Glutamatergic neuron (in vitro differentiated cells): ENCODE measurements at places on chromosomes 12 and 14. TPM values are rescaled to one million over a fixed set of nuclear protein-coding genes. Genes with fewer than 3 reads are reported as not detected.

DNA sequence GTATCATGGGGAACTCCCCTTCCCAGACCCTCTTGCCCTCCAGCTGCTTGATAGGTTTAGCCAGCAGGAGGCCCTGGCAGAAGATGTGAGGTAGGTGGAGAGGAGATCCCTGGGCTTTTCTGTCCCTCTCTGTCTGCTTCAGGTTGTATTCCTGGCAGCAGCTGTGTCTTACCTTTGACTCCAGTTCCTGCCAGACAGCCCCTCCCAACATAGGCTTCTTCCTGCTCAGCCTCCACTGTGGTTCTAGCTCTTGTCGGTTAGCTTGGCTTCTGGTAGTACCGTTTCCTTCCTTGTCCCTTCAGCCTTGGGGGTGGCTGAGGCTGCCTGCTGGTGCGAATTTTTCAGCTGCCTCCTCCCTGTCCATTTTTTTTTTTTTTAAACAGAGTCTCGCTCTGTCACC lies 215.7 kb upstream of the CRY1 start:
- no peaks in the 10 kb centered on the region for H3K36me3 ChIP-seq
- DNase-seq, result no peak
- no peak overlapping the region for H3K27ac ChIP-seq
- no peaks in the 10 kb centered on the region for H3K27me3 ChIP-seq

- H3K4me1 ChIP-seq, result peaks cover 2% of the 10 kb centered on the region
- H3K27me3 ChIP-seq, result no peaks in the 10 kb centered on the region
- H3K27ac ChIP-seq, result no peak overlapping the region
These were observed 169.2 kb downstream of the SLC41A2 start for GRCh38 chr12:104788840-104789271.

- DNase-seq, result no peak
- no peak overlapping the region for H3K4me3 ChIP-seq
- H3K27me3 ChIP-seq, result no peaks in the 10 kb centered on the region
- no peaks in the 10 kb centered on the region for H3K4me1 ChIP-seq
- peaks cover 5% of the 10 kb centered on the region for H3K36me3 ChIP-seq
These were observed 58.7 kb upstream of the CCND2 start for GRCh38 chr12:4214877-4215228.

GRCh38 chr12:26164118-26164517 lies 31.3 kb upstream of the SSPN start:
- no peak overlapping the region for H3K27ac ChIP-seq
- H3K4me3 ChIP-seq, result no peak overlapping the region
- no peak for DNase-seq
- peaks cover 11% of the 10 kb centered on the region for H3K4me1 ChIP-seq
- no peaks in the 10 kb centered on the region for H3K36me3 ChIP-seq
- H3K27me3 ChIP-seq, result no peaks in the 10 kb centered on the region

DNA sequence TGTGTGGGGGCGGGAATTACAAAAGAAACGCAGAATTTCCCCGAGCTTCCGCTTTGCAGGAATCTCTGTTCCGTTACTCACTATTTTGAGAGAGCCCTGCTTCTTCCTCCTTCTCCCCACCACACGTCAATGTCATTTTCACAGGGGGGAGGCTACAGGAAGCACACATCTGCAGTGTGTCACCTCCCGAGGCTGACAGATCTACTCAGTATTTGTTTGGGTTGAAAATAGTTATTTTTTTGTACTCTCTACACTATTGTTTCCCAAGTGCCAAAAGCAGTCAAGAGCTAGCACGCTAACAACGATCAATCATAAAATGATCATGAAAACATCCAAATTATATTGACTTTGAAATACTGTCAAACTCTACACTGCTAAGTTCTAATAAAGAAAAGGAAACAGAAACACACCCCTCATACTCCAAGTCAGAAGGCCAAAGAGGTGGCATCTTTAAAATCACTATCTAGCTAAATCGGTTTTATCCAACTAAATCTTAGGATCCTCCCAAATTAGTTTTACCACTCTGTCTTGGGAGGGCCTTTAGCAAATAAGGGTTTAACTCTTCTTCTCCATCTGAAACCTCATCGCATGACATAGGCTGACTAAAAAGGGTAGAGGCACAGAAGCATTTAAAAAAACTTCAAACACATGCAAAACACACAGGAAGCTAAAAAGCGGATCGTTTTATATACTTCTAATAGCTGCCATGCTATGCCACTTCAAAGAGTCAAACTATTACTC lies 51.8 kb downstream of the FOXN3 start:
- H3K36me3 ChIP-seq, result no peaks in the 10 kb centered on the region
- peaks cover 4% of the 10 kb centered on the region for H3K27me3 ChIP-seq
- no peak overlapping the region for H3K4me3 ChIP-seq
- DNase-seq, result no peak
- H3K27ac ChIP-seq, result no peak overlapping the region

- no peaks in the 10 kb centered on the region for H3K36me3 ChIP-seq
- DNase-seq, result no peak
- no peak overlapping the region for H3K27ac ChIP-seq
- H3K4me1 ChIP-seq, result peaks cover 14% of the 10 kb centered on the region
- H3K27me3 ChIP-seq, result peaks cover 6% of the 10 kb centered on the region
- no peak overlapping the region for H3K4me3 ChIP-seq
These were observed 36.6 kb upstream of the LTBP2 start for GRCh38 chr14:74648601-74649000.

GRCh38 chr12:101666052-101666728 lies 31.2 kb upstream of the CHPT1 start:
- no peaks in the 10 kb centered on the region for H3K27me3 ChIP-seq
- DNase-seq, result no peak
- H3K4me1 ChIP-seq, result no peaks in the 10 kb centered on the region
- H3K36me3 ChIP-seq, result no peaks in the 10 kb centered on the region

GRCh38 chr12:50353404-50353803 lies 43.0 kb downstream of the FAM186A start:
- no peaks in the 10 kb centered on the region for H3K36me3 ChIP-seq
- H3K27ac ChIP-seq, result no peak overlapping the region
- no peaks in the 10 kb centered on the region for H3K27me3 ChIP-seq
- no peaks in the 10 kb centered on the region for H3K4me1 ChIP-seq
- H3K4me3 ChIP-seq, result no peak overlapping the region
- no peak for DNase-seq

DNA sequence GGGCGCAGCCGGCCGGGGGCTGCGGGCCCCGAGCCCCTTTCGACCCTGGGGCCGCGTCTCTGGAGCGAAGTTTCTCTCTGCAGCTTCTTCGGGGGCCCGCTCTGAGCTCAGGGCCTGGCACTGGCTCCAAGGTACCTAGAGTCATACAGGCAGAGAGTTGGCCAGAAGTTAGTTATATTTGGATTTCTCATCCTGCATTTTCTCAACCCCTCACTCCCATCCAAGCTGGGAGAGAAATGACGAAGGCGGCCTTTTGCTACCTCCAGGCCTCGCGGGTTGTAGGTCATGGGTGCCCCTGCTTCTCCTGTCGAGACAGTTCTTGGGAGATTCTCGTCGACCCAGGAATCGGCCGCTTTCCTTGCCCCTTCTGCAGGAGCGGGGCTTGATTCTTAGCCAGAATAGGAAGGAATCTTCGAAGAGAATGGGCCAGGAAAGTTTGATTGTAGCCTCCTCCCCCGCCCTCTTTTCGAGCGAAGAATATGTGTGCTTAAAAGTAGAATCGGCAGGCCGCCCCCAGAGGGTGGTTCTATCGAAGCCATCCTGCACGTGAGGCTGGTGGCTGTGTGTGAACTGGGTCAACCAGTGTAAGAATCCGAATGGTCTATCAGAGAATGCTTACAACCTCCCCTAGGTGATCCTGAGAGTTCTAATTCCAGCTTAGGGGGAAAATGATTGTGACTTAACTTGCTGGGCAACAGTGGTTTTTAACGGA lies 785 bp downstream of the MLEC start:
- DNase-seq, result no peak
- H3K4me3 ChIP-seq, result peak overlapping the region; percentile 93
- no peaks in the 10 kb centered on the region for H3K36me3 ChIP-seq
- peaks cover 31% of the 10 kb centered on the region for H3K4me1 ChIP-seq

Gene NELL2
- 140 TPM for total RNA-seq

Gene CPNE6
- 0.44 TPM for total RNA-seq

Gene SIRT4
- total RNA-seq, result 3.8 TPM

Gene STRAP
- 159 TPM for total RNA-seq

Gene STXBP6
- total RNA-seq, result 0.49 TPM

Gene VCPKMT
- 12.9 TPM for total RNA-seq

Gene MYH7
- not detected for total RNA-seq

Gene SERPINA6
- not detected for total RNA-seq

Gene TMEM229B
- 7.5 TPM for total RNA-seq

Gene CLEC4E
- not detected for total RNA-seq
